Naive B cell (primary cell): ENCODE measurements at places on chromosomes 16 and 17. TPM values are rescaled to one million over a fixed set of nuclear protein-coding genes. Genes with fewer than 3 reads are reported as not detected.

HSPB9 gene
- 0.37 TPM for polyA plus RNA-seq

ACE gene
- not detected for polyA plus RNA-seq

GCGR gene
- polyA plus RNA-seq = not detected

TPSAB1 gene
- not detected for polyA plus RNA-seq

DNA sequence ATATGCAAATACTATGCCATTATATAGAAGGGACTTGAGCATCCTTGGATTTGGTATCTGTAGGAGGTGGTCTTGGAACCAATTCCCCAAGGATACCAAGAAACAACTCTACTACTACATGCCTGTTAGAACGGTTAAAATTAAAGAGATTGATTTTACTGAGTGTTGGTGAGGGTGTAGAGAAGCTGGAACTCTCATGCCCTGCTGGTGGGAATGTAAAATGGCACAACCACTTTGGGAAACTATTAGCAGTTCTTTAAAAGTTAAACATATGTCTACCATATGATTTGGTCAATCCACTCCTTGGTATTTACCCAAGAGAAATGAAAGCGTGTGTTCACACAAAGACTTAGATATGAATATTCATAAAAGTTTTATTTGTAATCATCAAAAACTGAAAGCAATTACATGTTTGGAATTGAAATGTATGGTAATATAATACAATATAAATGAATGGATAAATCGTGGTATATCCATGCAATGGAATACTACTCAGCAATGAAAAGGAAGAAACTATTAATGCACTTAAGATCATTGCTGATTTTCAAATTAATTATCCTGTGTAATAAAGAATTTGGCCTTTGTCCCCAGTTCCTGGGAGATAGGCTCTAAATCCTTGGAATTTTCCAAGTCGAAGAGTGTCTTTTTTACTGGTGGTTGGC is 7.8 kb downstream of the MFSD6L start:
- no peak for DNase-seq

DNA sequence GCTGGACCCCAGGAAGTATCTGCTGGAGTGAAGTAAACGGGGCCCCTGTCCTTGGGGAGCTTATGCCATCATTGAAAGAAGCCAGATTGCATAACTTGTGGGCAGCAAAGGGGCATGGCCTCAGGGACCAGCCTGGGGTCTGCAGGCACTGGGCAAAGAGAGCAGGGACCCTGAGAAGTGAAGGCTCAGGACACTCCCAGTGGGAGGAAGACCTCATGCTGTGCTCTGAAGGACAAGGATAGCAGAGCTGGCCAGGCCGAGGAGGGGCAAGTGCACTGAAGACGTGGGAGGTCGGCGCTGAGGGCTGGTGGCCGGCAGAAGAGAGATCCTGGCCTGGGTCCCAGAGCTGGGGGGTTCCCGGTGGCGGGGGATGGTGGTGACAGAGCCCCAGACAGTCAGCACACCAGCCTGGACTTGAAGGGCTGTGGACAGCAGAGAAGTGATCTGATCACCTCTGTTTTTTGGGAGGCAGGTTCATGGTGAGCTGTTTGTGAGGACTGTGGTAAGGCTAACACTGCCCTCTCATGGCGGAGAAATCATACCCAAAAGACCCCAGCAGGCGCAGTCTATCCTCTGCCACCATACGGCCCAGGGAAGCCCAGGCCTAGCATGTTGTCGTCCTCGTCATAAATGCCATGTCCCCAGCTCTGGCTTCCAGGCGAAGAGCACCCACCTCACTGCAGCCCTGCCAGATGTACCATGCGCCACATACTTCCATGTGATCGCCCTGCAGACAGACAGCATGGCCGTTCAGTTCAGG is 7.1 kb upstream of the CNP start:
- DNase-seq = no peak

- DNase-seq = no peak
Measured at GRCh38 chr17:12743046-12743445, 46.3 kb upstream of the ARHGAP44 start.

DNA sequence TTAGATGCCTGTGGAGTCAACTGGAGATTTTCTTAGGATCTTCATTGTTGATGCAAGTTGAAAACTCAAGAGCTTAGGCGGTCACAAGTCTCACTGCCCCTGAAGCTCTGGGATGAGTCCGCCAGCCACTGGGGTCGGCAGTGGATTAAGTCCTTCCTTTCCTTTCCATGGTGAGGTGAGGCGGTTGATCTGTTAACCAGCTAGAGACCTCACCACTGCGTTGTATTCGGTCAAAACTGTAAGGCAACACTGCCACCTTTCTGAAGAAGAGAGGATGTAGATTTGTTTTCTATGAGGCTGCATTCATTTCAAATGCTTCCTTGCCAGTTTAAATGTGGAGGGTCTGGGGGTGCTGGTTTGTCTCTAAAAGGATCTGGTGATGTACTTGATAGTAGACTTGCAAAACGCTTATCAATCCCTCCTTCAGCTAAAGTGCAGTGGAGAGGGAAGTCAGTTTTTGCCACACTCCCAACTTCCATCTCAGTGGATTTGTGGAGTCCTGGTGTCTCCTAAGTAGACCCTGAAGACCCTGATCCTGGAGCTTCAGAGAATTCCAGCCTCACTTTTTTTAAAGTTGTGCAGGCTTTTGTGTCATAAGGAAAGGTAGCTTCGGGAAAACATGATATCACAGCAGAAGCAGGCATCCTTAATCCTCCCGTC is 1.7 kb downstream of the MYOCD start:
- no peak for DNase-seq

DNA sequence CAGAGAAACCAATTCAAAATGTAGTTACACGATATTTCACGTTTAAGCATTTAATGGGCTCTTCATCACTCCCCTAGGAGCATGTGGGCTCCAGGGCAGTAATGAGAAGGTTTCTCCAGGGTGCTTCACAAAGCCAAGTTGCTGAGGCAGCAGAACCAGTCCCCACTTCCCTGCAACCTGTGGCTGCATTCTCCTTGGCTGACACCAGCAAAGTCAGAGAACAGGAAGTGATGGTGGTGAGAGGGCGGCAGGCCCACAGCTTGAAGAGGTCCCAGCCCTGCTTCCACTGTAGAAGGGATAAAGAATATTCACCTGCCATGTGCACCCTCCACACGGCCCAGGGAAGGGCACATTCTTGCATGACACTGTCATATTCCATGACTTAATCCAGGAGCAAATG is 133.2 kb downstream of the CBLN1 start:
- DNase-seq = no peak
